ENCODE measurements at places on chromosomes 6 and 20.

- DNase-seq, result peak; percentile 84
Measured at GRCh38 chr20:61120595-61121515, 131.2 kb upstream of the CDH4 start.

DNA sequence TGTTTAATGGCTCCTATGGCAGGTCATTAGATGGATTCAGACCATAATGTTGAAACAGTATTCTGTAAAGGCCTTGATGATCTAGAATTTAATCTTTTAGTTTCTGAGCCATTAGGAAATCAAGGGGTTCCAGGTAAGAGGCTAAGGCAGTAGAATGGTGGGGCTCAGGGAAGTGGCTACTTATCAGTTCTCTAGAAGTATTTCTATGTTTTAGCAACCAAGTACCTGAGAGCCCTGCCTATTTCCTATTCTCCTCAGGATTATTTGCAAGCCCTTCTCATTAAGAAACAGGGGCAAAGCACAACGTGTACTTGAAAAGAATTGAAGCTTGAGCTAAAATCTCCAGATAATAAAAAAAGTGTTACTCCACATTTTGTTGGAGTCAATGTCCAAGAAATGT, 646.5 kb downstream of the RNF144B start:
- DNase-seq, result no peak

- no peak for DNase-seq
Measured at GRCh38 chr6:1820165-1820564, 210.4 kb downstream of the FOXC1 start.

DNA sequence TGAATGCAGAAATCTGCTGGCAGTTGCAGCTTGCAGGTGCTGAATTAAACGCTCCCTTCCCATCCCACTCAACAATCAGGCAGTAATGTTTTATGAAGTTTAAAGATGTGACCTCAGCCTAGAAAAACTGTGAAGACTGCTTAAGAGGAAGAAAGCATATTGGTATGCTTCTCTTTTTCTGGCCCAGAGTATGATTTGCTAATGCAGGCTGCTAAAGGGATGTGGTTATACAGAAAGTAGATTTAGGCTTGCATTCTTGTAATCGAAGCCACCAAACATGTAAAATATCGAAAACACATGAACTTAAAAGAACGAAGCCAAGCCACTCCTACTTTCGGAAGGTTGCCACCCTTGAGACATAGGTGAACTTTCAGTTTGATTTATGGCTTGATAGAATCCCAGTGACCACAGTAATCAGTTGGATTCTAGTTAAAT, 40.7 kb downstream of the MAP3K5 start:
- no peak for DNase-seq

- DNase-seq, result no peak
Measured at GRCh38 chr6:56897789-56898529, 56.9 kb upstream of the BEND6 start.
